ENCODE measurements at places on chromosomes 11 and 22.

GRCh38 chr11:125155100-125155444 is 9.5 kb upstream of the PKNOX2 start:
- DNase-seq, result no peak

- DNase-seq, result no peak
These were observed 13.3 kb downstream of the RRAS2 start for GRCh38 chr11:14345668-14346067.

GRCh38 chr11:101030692-101031091 is 98.9 kb downstream of the PGR start:
- DNase-seq, result no peak

DNA sequence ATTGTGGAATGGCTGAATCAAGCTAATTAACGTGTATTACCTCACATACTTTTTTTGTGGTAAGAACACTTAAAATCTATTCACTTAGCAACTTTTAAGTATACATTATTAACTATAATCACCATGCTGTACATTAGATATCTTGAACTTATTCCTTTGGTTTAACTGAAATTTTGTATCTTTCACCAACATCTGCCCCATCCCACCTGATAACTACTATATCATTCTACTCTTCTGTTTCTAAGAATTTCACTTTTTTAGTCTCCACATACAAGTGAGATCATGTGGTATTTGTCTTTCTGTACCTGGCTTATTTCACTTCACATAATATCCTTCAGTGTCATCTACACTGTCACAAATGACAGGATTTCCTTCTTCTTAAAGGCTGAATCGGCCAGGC is 17.1 kb upstream of the VWA5A start:
- DNase-seq, result no peak

DNA sequence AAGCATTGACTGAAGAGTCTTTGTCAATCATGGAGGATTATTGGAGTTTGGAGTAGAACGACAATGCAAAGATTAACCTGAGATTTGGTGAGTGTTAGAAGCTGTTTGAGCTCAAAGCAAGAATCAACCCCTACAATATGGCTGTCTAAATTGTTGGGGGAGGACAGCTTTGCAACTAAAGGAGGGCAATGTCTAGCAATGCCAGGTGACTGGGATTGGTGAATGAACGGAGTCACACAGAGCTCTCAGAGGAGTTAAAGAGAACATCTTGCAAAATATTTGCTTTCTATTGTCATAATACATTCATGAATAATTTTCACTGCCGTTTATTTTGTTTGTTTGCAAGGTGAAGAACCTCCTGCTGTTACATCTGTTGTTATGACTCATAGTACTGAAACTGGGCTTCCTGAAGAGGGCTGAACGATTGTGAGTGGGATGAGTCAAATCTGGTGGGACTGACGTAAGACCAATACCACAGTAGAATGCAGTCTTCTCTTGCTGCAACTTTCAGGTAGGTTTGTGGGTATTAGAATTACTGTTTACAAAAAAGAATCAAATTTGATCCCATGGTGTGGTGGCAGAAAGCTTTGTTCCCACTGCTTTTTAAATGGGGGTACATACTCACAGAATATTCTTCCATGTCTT is 281.9 kb downstream of the CADM1 start:
- DNase-seq, result peak; percentile 93

GRCh38 chr11:96014217-96014616 is 90.3 kb upstream of the MTMR2 start:
- peak; percentile 82 for DNase-seq

DNA sequence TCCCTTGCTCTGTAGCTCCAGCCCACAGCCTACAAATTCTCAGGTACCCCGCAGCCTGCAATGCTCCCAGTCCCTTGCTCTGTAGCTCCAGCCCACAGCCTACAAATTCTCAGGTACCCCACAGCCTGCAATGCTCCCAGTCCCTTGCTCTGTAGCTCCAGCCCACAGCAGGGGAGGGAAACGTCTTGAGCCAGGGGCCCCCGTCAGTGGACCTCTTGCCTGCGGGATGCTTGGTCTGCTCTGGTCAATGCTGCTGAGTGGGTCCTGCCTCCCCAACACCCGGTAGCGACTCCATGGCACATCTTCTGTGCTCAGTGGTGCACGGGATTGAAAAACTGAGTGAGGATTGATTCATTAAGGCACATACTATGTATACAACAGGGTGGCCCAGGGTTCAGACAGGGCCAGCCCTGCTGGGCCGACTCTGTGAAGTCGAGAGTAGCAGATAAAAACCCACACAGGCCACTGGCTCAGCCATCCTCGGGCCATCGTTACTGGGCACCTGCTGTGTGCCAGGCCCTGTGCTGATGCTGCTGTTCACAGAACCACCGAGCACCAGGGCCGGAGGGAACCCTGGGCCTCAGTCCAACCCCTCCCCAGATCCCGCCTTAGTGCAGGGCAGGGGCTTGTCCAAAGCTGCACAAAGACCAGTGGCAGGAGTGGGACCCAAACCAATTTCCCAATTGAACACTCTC is 69.7 kb downstream of the MYO7A start:
- DNase-seq, result no peak

DNA sequence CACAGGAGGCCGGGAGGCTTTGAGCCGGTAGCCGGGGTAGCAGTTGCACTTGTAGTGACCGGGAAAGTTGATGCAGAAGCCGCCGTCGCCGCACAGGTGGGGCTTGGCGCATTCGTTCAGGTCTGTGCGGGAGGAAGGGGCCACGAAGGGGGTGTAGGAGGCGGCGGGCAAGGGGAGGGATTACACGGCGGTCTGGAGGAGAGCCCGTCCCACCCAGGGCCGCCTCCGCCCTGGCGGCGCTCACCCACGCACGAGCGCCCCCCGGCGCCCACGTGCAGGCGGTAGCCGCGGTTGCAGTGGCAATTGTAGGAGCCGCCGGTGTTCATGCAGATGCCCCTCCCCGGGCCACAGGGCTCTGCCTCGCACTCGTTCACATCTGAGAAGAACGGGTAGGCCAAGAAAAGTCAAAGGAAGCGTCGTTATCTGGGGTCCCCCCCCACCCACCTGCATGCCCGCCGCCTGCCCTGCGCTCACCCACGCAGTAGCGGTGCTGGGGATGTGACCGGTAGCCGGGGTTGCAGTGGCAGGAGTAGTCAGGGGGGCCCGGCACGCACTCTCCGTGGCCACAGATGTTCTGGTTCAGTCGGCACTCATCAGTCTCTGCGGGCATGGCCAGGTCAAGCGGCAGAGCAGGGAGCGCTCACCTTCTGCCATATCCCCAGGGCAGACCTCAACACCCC is 10.6 kb downstream of the LTBP3 start:
- DNase-seq, result no peak

- no peak for DNase-seq
These were observed 14.2 kb downstream of the SHANK3 start for GRCh38 chr22:50686794-50687193.

Measured in activated CD4-positive, alpha-beta T cell treated with anti-CD3 and anti-CD28 coated beads, Interleukin-2, Interleukin-6, amounts not matched to agents 100 ng/mL and 50 ng/mL, durations not matched to agents 16 hours and 8 hours (primary cell).